ENCODE measurements at places on chromosomes 11 and 22.

- no peak for DNase-seq
Observed at GRCh38 chr11:20011307-20011951, 148.8 kb downstream of the DBX1 start.

DNA sequence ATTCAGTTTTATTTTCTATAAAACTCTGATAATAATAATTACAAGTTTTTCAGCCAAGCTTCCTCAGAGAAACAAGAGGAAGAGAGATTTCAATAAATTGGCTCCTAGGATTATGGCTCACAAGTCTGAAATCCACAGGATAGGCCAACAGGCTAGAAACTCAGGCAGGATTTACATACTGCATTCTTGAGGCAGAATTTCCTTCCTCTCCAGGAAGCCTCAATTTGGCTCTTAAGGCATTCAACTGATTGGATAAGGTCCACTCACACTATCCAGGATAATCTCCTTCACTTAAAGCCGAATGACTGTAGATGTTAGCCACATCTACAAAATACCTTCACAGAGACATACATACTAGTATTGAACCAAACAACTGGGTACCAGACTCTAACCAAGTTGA, 120.3 kb upstream of the FAT3 start:
- no peak for DNase-seq

DNA sequence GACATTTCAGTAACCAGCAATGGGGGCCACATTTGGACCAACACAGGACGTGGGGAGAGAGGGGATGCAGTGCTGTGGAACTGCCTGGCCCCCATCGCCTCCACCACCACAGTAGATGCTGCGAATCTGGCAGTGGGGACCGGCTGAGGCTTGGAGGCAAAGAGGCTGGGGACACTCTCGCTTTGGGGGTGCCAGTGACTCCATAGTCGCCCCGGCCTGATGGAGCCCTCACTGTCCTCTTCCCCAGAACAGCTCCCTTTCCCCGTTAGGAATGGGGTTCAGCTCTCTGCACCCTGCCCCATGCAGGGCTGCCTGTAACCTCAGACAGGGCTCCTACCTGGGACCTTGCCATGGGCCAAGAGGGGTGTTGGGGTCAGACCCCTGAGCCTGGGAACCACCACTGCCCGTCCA, 1.8 kb upstream of the MUC2 start:
- no peak for DNase-seq

DNA sequence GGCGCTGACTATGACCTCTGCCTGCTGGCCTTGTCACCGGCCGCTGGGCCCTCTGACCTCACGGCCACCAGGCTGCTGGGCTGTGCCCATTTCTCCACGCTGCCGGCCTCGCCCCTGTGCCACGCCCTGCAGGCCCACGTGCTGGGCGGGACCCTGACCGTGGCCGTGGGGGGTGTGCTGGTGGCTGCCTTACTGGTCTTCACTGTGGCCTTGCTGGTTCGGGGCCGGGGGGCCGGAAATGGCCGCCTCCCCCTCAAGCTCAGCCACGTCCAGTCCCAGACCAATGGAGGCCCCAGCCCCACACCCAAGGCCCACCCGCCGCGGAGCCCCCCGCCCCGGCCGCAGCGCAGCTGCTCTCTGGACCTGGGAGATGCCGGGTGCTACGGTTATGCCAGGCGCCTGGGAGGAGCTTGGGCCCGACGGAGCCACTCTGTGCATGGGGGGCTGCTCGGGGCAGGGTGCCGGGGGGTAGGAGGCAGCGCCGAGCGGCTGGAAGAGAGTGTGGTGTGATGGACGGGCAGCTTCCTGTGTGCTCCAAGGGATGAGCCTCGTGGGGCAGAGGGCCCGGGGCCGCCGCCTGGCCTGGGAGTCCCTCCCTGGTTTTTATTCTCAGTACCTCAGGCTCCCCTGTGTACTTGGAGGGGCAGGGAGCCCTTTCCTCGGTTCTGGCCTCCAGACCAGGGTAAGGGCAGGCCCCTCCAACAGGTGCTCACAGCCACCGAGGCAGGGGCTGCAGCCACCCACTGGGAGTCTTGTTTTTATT, 3.0 kb downstream of the LRFN4 start:
- no peak for DNase-seq

DNA sequence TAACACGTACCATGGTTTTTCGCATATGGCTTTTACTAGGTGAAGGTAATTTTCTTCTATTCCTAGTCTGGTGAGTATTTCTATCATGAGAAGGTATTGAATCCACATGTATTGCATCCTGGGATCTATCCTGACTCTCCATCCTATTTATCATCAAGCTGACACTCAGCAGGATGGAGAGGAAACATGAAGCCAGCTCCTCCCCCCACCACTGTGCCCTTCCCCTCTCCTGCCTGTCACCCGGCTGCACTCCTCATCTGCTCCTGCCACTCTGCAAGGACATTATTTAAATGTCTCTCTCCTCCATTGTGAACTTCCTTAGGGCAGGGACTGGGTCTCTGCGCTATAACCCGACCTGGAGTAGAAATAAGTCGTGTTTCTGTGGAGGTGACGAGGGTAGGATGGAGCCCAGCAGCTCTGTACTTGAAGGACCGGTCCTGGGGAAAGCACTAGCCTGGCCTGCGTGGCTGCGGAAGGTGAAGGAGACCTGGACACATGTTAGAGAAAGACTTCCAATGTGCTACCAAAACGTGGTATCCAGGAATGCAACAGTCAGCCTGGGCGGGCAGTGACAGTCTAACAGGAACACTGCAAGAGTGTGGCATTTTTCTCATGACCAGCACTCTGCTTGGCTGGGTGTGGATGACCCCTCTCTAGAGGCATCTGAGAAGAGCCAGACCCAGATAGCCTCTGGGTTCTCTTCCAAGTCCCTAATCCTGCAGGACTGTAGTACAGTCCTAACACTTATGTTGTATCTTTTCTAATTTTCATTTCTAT, 111.2 kb downstream of the MICAL3 start:
- DNase-seq = no peak

DNA sequence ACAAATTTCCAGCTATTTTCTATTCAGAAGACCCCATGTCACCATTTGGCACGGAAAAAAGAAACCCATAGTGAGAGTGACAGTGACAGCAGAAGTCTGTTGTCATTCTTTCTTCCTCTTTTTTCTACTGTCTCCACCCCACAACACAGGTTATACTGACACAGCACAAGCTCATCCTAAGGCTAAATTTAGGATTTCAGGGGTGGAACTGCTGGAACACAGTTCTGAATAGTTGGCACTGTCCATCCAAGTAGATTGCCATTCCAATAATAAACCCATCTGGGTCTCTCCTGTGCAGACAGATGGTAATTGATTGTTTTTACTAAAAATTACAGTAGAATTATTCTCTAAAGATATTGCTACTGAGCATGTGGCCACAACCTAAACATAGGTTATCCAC, 95.2 kb upstream of the C11orf87 start:
- DNase-seq = no peak

GRCh38 chr11:31132531-31133421, 236.8 kb downstream of the DCDC1 start:
- no peak for DNase-seq

GRCh38 chr11:63621071-63621470, 6.8 kb upstream of the PLAAT3 start:
- DNase-seq = no peak

DNA sequence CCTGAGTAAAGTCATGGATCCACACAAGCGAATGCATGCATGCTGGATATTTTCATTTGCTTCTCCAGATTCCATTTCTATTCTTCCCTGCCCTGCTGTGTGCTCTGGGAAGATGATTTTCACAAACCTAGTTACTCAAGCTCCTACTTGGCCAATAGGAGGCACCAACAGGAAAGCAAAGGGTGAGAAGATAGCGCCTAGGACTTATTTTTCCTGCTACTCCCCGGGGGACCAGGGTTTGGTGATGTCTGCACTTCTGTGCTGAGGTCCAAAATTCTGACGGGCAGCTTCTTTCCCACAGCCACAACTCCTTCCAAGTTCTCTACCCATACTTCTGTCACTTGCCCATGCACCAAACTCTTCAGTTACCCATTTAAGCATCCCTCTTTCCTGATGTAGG, 509.3 kb upstream of the TENM4 start:
- no peak for DNase-seq

- no peak for DNase-seq
Observed at GRCh38 chr11:870127-870413, 27.4 kb downstream of the TSPAN4 start.

DNA sequence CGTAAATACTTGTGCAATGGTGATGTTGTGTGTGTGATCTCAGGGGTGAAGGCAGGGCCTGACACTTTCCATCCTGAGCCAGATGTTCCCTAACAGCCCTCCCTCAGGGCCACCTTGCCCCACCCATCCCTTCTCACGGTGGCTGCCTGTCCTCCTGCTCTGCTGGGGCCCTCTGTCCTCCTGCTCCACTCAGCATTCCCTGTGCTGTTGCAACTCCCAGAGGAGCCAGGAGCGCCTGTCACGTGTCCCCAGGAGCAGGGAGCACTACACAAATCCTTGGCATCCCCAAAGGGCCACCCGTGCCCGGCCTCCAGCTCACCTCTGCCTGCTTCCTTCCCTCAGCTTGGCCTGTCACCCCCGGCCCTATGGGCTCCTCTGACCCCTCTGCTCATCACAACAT, 10.2 kb upstream of the CSNK1E start:
- no peak for DNase-seq

DNA sequence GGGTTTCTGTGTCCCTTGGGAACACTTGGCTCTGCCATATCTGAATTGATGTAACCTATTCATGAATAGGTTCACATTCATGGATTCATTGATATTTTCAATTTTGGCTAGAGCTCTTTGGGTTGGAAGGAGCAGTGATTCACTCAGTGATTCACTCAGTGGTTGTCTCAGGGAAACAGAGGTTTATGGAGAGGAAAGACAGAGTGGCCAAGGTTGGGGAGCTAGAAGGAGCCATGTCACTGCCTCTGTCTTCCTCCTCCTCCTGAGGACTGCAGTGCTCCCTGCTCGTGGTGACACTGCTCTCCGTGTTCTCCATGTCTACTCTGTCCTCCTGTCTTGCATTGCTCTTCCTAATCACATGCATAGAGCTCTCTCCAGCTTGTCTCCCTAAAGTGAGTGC, 17.4 kb downstream of the CEP164 start:
- no peak for DNase-seq

GRCh38 chr11:111526501-111526900, 11.9 kb downstream of the HOATZ start:
- no peak for DNase-seq

DNA sequence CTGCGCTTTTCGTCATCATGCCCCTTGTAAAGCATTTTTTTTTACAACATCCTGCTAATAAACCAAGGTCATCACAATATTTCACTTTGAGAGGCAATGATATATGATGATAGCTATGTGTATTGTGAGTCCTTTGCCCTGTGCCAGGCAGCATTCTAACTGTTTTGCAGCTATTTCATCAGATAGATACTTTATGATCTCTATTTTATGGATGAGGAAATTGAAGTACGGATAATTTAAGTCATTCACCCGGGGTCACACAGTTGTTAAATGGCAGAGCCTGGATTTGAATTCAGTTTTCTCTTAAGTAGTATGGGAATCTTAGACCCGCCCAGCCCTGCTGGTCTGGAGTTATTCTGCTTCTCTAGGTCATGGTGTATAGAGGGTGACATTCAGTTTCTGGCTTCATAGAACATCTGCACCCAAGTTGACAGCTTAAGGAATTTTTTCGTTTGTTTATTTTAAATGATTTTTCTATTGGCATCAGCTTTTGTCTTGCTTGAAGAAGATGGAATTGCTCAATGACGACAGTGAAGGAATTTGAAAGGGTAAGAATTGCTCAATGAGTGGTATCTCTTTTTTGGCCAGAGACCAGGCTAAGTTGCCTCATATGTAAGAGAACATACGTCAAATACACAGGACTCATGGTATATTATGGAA, 926 bp downstream of the PRR5L start:
- no peak for DNase-seq

DNA sequence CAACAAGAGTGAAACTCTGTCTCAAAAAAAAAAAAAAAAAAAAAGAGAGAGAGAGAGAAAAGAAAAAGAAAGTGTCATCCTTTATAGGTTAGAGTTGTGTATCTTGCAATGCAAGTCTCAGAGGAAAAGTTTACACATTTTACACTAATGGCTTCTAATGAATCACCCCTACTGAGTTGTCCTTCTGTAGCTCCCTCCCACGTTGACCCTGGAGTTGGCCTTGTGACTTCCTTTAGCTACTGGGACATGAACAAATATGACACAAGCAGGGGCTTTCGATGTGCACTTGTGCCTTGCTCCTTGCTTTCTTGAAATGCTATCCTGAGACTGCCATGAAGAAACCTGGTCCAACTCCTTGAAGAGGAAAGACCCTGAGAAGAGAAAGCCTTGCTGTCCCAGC, 2.4 kb upstream of the SMCO4 start:
- no peak for DNase-seq

DNA sequence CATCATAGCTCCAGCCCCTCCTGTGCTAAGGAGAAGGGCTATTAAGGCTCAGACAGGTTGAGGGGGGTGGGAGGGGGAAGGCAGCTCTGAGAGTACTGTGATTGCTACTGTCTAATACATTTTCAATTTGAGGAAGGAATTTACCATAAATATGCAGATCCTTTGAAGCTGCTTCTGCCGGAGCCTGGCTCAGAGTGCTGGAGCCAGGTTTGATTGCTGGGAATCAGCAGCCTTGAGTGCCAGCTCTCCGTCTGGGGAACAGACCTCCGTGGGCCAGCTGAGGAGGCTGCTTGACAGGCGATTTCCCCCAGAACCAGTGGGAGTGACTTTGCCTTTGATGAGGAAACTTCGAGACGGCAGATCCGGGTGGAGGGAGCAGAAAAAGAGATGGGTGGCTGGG, 141.7 kb upstream of the TBCEL start:
- DNase-seq = no peak

DNA sequence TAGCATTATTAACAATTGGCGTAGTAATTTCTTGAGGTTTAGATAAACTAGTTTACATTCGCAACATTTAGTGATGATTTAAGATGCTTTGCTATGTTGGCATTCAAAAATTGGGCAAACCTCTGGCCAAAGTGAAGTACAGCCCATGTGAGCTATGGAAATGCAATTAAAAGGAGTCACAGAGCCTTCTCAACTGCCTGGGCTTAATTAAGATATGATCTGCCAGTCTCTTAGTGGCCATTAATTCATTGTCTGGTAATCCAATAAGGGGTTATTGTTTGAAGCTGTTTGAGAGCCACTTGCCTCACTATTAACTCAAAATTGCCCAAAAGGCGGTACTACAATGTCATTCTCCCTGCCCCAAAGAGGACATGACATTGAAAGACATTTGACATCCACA, 608.9 kb downstream of the NTM start:
- no peak for DNase-seq

GRCh38 chr22:40599731-40600130, 36.8 kb downstream of the MRTFA start:
- no peak for DNase-seq

GRCh38 chr11:43955381-43956118, 13.1 kb downstream of the C11orf96 start:
- DNase-seq = no peak

GRCh38 chr11:46382646-46383403, 1.4 kb downstream of the MDK start:
- no peak for DNase-seq

GRCh38 chr22:39655831-39656230, 85.3 kb downstream of the CACNA1I start:
- no peak for DNase-seq

Measured in stimulated activated CD4-positive, alpha-beta T cell treated with anti-CD3 and anti-CD28 coated beads, Interleukin-12 subunit alpha, Interleukin-12 subunit beta, amount 100 ng/mL, for 4 hours (primary cell).